Stimulated activated CD8-positive, alpha-beta memory T cell treated with anti-CD3 and anti-CD28 coated beads, Interleukin-4, amount 100 ng/mL, for 1 hour (primary cell): ENCODE measurements at places on chromosomes 1 and 21.

GRCh38 chr1:108817016-108817415 lies 39.9 kb downstream of the AKNAD1 start:
- no peak for DNase-seq

DNA sequence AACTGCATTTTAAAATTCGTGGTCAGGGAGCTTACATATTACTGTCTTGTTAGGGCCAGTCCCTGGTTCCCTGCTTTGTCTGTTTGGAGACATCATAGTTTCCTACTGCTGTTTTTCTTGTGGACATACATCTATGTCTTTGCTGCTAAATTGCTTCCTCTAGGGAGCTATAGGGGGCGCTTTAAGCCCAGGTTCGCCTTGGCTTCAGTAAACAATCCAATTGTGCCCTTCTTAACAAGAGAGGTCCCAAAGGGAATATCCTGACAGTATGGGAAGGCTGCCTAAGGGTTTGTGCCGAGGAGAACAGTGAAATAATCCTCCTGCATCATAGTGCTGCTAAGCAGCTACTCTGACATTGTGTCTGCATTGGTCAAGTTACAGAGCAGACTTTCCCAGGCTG lies 112.5 kb downstream of the USH2A start:
- no peak for DNase-seq

DNA sequence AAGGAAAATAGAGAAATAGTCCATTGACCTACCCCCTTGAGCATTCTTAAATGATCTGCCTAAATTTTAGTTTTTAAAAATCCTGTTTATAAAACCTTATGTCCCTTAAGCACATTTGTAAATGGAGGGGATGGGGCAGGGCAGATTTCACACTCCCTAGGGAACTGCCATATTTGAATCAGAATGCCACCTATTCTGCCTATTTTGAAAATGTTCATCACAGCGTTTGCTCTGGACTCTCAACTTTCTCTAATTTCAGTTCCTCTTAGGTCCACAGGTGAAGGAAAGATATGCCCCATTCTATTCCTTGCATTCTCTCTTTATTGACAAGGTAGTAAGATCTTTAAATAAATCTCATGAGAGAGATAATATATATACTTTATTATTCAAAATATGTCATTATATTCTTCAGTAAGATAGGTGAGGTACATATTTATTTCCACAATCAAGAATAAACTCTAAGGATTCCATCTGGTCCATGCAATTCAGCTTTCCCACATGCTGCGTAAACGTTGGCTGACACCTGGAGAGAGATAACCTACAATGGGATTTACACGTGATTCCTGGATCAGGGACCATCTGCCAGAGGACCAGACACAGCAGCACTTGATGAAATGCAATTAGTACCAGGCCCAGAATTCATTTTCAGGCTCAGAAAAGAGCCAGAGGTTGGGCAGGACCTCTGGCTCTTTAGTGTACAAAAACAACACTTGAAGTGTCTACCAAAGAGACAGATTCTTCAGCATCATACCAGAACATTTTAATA lies 1.2 kb upstream of the LPGAT1 start:
- DNase-seq = no peak

DNA sequence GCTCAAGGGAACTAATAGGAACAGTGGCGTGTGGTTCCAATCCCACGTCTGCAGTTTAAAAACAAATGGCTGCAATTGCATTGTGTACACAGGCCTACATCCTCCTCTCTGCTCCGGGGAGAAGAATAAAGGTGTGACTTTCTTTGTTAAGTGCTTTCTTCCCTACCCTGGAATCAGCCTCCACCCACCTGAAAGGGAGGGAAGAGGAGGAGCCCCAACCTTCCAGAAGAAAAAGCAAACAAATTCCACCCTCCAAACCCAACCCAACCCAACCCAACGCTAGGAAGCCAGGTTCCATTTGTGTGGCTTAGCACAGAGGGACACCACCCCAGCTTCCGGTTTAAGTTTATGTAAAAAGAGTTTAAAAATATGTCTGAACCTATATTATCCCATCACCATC lies 11.8 kb upstream of the BACE2 start:
- no peak for DNase-seq

DNA sequence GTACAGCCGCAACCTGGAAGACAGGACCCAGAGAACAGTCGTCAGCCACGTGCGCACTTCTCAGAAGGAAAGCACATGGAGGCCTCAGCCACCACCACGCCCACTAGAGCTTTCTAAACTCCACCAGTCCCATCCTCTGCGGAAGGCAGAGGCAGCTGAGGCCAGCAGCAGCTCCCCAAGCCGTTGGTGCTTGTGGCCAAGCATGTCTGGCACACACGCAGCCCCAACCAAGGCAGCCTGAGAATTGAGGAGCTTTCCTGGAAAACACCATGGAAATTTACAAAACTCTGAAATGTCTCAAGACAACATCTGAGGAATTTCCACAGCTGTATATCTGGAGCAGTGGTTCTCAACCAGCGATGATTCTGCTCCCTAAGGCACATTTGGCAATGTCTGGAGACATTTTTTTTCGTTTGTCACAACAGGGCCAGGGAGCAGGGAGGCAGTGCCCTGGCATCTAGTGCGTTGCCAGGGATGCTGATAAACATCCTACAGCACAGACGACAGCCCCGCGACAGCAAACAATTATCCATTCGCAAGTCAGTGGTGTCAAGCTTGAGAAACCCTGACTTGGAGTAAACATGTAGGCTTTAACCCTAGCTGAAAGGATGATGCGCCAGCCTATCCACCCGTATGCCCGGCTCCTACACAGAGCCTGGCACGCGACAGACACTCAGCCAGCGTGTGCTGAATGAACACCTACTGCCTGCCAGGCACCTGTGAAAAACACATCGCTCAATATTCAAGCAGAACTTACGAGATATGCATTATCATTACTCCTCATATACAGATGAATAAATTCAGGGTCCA lies 24.7 kb downstream of the NPHP4 start:
- DNase-seq = no peak

DNA sequence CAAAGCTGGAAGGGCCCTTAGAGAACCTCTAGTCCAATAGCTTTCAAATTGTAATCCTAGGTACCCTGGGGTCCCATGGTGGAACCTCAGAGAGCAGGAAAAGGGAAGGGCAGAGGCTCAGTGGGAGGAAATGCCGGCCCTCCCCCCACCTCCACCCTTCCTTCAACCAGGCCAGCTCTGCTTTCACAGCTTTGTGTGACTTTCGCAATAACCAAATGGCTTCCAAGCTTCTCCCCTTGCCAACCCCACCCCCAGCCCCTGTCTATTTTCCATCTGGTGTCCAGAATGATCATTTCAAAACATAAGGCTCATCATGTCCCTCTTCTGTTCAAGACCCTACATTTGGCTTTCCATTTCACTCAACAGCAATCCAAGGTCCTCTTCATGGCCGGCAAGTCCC lies 74.4 kb downstream of the CD58 start:
- no peak for DNase-seq

GRCh38 chr1:24704411-24705259 lies 40.6 kb upstream of the CLIC4 start:
- DNase-seq = no peak

- DNase-seq = no peak
Measured at GRCh38 chr1:147539122-147539575, 2.2 kb upstream of the BCL9 start.

DNA sequence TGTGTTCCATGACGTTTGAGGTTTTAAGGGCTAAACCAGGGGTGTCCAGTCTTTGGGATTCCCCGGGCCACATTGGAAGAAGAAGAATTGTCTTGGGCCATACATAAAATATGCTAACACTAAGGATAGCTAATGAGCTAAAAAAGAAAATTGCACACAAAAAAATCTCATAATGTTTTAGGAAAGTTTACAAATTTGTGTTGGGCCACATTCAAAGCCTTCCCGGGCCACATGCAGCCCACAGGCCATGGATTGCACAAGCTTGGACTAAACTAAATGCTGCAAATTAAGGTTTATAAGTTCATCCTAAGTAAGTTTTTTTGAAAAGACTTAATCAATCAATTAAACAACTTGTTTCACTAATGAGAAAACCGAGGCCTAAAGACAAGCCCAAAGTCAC lies 21.9 kb downstream of the NIBAN1 start:
- no peak for DNase-seq

DNA sequence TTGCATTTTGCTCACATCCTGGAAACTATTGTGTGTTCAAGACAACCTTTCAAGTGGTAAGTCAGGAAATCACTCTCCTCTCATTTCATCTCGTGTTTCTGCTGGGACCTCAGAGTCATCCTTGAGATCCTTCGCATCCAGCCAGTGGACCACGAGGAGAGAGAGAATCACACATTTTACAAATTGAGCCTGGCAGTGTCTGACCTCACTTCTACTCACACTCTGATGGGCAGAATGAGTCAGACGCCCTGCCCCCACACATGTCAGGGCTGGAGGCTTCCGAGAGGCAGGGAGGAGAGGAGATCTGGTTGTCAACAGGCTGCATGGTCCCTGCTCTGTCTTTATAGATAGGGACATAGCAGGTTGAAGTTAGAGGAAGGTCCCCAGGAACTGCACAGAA lies 509.7 kb downstream of the AJAP1 start:
- DNase-seq = no peak

DNA sequence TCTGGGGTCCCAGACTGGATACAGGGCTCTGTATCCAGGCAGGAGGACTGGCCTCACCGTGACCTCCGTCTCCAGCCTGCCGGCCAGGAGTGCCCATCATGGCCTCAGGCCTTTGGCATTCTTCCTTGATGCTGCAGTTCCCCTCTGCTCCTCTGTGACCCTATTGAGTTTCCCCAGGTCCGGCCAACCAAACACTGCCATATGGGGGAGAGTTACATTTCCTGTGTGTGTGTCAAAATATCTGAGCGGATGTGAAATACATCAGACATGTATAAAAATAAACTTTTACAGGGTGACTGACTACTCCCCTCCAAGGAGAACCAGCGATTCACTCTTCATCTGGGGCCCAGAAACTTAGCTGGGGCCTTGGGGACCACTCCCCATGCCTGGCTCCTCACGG lies 10.2 kb upstream of the UBL4B start:
- DNase-seq = no peak

- no peak for DNase-seq
Measured at GRCh38 chr1:119882132-119883049, 13.9 kb downstream of the ADAM30 start.

DNA sequence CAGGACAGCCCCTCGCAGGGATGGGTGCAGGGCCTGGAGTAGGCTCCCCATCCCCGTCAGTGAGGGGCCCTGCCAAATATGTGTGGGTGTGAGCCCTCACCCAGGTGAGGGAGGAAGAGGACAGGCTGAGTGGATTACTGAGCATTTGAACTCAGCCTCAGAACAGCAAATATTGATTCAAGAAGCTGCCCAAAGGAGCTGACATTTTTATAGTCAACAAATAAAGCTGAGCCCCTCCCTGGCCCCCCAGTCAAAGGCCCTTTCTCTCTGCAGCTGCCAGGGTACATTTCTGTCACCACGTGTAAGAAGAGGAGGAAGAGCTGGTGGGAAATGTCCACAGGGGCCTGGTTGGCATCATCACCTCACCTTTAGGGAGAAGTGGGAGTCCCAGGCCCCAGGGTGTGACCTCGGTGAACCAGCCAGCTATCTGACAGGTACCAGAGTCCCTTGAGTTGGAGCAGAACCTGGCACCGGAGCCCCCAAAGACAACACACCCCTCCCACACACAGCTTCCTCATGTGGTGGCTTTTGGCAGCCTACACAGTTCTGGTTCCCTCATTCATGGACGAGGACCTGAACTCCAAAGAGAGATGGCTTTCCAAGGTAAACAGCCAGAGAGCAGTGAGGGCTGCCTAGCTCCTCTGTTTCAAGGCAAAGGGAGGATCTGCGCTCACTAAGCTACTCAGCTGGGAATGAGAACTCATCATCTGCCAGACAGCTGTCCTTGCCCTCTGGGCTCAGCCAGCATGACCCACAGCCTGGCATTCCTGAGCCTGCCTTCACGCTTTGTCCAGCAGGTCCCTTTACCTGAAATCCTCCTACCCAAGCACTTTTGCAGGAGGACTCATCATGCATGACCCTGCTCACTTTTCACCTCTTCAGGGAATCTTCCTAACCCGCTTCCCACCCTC lies 43.0 kb upstream of the TENT5C start:
- DNase-seq = no peak

DNA sequence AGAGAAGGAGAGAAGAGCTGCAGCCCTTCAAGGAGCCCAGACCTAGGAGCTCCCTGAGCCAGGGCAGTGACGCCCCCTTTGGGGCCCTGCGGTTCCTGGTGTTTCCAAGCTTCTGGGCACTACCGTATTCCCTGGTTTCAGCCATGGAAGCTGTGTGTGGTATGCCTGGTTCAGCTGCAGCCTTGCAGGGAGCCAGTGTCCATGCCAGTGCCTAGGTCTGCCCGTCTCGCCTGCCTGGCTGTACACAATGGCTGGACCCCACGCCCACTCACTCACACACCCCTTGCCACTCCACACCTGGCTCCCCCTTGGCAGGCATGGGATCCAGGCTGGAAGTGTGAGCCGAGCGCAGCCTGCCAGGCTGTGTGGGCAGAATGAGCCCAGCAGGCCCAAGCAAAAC lies 87.7 kb downstream of the ADARB1 start:
- DNase-seq = no peak

DNA sequence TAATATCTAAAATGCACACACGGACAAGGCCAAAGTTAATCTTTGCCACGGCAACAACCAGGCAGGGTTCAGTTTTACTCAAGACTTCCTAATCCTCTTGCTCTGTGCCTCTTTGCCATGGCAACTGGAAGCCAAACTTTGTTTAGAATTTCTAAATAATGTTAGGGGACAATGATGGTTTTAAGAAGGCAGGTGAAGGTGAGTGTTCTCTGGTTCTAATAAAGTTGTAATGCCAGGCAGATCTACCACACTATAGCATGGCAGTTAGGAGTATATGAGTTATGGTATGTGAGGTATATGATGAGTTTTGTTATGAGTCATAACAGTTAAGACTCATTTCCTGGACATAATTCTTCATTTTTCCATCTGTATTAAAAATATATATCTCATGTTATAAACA lies 2.7 kb downstream of the PTPRC start:
- no peak for DNase-seq

DNA sequence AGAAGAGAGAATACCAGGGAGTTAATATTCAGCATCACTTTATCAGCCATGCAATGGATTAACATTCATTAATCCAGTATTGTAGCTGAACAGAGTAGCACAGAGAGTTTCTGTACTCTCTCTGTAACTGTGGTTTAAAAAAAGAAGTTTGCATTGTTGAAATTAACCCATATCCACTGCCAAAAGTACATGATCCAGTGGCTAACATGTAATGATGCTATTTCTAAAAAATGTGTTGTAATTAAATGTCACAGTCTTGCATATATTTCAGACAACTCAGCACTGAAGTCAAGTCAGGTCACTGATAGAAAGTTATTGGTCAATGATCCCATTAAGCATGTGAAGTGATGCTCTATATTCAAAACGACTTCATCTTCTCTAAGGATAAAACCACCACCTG lies 141.3 kb downstream of the NRIP1 start:
- DNase-seq = no peak

DNA sequence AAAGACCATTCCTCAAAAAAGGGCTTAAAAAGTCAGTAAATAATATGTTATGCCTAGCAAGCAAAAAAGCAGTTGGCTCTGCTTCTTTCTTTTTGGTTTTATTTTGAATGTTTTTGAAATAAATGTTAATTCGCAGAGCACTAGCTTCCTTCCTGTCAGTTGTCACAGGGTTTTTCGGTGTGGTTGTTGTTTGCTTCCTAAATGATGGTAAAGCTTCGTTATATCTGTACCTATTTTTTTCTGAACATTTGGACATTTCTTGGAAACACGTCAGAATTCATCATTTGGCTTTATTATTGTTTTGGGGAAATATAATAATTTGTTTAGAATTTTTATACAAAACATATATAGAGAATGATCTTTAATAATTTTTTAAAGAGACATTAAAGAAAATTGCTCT lies 351.9 kb upstream of the SGIP1 start:
- no peak for DNase-seq

GRCh38 chr1:232111611-232112010 lies 485.0 kb downstream of the DISC1 start:
- DNase-seq = no peak

- no peak for DNase-seq
Measured at GRCh38 chr1:44025816-44026215, 5.4 kb downstream of the SLC6A9 start.
